ENCODE measurements at places on chromosomes 2 and 18. TPM values are rescaled to one million over a fixed set of nuclear protein-coding genes. Genes with fewer than 3 reads are reported as not detected.
A peak's percentile ranks its signal among the peaks of the same experiment; 100 is the strongest.

Gene VWA3B
- total RNA-seq = not detected

DNA sequence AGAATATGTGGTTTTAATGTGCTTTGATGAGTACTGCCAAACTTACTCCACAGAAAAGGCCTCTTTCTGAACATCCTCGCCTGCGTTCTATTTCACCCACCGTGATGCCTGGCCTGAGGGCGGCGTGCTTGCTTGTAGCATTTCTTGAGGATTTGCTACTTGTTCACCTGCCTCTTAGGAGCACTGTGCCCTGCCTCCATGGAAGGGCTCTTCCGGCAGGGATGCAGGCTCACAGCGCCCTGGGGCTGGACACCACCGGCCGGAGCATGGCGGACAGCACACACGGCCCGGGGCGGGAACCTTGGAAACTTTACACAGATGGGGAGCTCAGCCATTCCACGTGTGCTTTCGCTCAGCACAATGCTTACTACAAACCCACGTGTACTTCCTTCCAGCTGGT is 37.1 kb downstream of the ANO7 start:
- no peaks in the 10 kb centered on the region for H3K4me1 ChIP-seq
- H3K27me3 ChIP-seq = no peaks in the 10 kb centered on the region
- H3K27ac ChIP-seq = no peak overlapping the region
- peak; percentile 60 for DNase-seq
- H3K36me3 ChIP-seq = peaks cover 5% of the 10 kb centered on the region

- DNase-seq = no peak
- H3K4me3 ChIP-seq = no peak overlapping the region
- no peak overlapping the region for H3K27ac ChIP-seq
- no peaks in the 10 kb centered on the region for H3K27me3 ChIP-seq
- H3K4me1 ChIP-seq = no peaks in the 10 kb centered on the region
Observed at GRCh38 chr2:211132046-211132445, 575.6 kb downstream of the CPS1 start.

GRCh38 chr2:226837334-226837733 is 1.5 kb downstream of the RHBDD1 start:
- H3K4me3 ChIP-seq = peak overlapping the region; percentile 89
- no peaks in the 10 kb centered on the region for H3K27me3 ChIP-seq

DNA sequence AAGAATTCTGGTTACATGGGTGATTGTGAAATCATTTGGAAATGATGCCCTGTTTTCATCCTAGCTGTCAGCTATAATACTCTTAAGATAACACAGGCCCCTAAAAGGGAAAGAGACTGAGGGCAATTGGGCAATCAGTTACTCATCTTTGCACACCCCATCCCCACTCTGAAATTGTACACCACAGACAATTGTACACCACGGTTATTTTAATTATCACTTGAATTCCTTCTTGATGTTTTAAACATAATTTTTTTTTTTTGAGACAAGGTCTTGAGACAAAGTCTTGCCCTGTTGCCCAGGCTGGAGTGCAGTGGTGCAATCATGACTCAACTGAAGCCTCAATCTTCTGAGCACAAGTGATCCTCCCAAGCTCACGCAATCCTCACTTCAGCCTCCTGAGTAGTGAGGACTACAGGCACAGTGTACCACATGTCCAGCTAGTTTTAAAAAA is 862.4 kb upstream of the ACVR2A start:
- H3K27me3 ChIP-seq = no peaks in the 10 kb centered on the region
- H3K36me3 ChIP-seq = no peaks in the 10 kb centered on the region
- no peak overlapping the region for H3K4me3 ChIP-seq
- no peak for DNase-seq
- H3K4me1 ChIP-seq = no peaks in the 10 kb centered on the region
- no peak overlapping the region for H3K27ac ChIP-seq

GRCh38 chr2:45789961-45790723 is 138.7 kb downstream of the PRKCE start:
- H3K36me3 ChIP-seq = no peaks in the 10 kb centered on the region
- no peaks in the 10 kb centered on the region for H3K4me1 ChIP-seq
- H3K4me3 ChIP-seq = no peak overlapping the region
- H3K27me3 ChIP-seq = no peaks in the 10 kb centered on the region
- H3K27ac ChIP-seq = no peak overlapping the region
- DNase-seq = no peak

- no peak overlapping the region for H3K4me3 ChIP-seq
- DNase-seq = no peak
- no peaks in the 10 kb centered on the region for H3K36me3 ChIP-seq
- H3K27me3 ChIP-seq = peaks cover 25% of the 10 kb centered on the region
Observed at GRCh38 chr2:589281-590130, 87.7 kb downstream of the TMEM18 start.

Data from natural killer cell treated with Interleukin-12 subunit alpha and Interleukin-12 subunit beta and Interleukin-15 and Interleukin-18, amount 100 ng/mL, for 72 hours (primary cell).